Cardiac fibroblast (primary cell): ENCODE measurements at places on chromosomes 7 and 10.

DNA sequence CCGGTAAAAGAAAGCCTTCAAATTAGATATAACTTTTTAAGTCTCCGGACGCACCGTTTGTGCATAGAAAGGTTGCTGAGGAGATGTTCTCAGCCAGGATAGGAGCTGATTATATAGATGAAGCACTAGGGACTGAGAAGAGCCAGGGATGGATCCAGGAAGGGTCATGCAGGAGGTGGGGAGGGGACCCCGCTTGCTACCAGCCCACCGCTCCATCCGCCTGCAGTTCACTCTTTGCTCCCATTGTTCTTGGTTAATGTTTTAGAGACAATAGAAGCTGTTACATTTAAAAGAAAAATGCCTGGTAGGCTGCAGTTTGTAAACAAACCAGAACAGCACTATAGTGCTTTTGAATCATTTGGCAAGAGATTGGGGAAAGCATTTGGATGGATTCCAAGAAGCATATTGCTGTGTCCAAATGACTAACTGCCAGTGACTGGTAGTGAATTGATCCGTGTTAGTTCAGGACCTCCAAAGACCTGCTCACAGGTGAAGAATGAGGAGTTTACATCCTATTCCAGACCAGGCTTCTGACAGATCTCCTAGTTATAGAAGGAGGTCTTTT, 175.9 kb upstream of the TAC1 start:
- DNase-seq: no peak

GRCh38 chr7:149664666-149665065, 108.7 kb downstream of the ZNF467 start:
- DNase-seq: no peak

DNA sequence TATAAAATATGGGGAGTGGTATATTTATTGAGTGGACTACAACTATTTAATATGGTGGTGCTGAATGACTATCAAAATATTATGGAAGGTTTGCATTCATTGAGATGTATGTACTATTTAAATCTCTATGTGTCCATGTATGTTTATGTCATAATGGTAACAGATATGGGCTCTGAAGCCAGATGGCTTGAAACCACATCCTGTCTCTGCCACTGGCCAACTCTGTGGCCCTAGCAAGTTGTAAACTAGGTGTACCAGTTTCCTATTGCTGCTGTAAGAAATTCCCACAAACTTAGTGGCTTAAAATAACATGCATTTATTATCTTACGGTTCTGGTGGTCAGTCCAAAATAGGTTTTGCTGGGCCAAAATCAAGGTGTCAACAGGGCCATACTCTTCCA, 198.1 kb upstream of the NFE2L3 start:
- no peak for DNase-seq

GRCh38 chr10:84097787-84098353, 41.4 kb upstream of the GHITM start:
- DNase-seq: peak; percentile 34

GRCh38 chr7:94492601-94493000, 17.0 kb upstream of the CASD1 start:
- no peak for DNase-seq

DNA sequence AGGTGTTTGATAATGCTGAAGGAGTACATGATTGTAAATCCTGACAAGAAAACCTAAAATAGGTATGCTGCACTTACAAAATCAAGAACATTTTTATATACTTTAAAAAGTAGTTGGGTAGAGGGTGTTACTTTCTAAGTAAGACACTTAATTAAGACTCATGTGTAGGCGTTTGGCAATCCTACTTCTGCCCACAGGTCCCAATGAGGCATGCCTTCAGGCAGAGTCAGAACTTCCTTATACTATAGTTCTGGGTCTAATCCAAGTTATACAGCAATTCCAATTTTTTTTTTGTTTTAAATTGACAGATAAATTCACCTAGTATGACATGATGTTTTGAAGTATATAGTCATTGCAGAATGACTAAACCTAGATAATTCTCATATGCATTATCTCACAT, 1188.5 kb upstream of the PHF14 start:
- no peak for DNase-seq

DNA sequence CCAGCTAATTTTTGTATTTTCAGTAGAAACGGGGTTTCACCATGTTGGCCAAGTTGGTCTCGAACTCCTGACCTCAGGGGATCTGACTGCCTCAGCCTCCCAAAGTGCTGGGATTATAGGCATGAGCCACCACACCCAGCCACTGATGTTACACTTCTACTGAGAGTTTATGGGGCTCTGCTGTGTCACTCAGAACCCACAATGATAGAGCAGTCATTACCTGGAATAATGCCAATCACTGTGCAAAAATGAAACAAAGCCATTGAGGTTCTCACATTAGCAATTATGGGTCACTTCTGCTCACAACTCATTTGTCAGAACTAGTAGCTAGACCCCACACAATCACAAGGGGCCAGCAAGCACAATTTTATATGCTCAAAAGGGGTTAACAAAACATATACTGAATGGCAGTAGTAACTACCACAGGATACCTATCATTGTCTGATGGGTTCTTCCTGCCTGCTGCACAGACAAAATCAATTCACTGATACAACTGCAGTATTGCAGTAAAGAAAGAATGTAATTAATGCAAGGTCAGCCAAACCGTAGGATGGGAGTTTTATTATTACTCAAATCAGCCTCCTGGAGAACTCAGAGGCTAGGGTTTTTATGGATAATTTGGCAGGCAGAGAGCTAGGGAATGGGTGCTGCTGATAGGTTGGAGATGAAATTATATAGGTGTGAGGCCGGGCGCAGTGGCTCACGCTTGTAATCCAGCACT, 72.1 kb upstream of the TRIM24 start:
- DNase-seq: no peak

DNA sequence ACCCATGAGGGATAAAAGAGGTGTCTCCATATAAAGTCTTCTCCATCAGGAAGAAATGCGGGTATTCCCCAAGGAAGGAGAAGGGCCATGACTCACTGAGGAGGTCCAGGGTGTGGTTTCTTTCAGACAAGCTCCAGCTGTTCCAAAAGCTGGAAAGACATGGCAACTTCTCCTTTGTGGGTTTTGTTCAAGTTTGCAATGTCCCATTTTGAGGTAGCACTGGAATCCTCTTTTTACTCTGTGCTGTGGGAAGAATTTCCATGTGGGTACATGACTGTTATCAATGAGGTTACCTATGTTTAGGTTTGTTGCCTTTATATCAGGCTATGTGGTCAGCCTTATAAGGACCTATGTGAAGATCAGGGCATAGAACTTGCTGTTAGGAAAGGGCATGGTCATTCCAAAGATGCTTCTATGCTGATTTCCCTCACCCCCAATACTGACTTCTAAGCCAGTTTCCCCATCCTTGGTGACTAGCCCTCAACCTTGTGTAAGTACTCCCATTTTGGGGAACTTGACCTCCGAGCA, 697.5 kb downstream of the INHBA start:
- DNase-seq: peak; percentile 75

GRCh38 chr10:132548106-132548823, 10.7 kb downstream of the INPP5A start:
- no peak for DNase-seq

DNA sequence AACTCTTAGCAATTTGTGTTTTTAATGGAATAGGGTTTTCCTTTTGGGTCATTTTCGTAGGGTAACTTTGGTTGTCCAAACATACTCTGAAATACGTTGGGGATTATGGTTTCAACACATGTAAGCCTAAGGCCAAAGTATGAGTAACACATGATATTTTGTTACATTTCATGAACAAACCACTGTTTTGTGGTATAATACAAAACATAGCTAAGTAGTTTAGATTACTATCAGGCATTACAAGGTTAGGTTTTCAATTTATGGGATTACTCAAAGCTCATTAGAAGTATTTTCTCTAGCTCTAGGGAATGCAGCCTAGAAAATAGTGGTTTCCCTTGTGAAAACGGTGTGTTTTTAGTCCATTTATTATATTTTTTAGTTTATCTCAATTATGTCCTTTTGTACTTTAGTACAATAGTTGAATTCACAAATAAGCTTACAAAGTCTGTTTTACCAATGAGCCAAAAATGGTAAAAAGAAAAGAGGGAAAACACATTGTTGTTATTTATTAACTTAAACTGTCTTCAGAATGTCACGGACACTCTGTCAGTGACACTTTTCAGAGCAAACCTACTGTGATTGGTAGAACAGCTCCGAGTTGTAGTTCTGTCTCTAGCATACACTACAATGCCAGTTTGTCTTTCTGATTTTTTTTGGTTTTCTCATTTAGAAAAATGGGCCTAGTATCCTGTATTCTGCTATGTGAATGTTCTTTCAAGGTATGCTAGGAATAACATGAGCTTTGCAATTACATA, 473.7 kb downstream of the SUGCT start:
- DNase-seq: no peak

- DNase-seq: peak; percentile 79
Observed at GRCh38 chr7:30548845-30549244, 44.2 kb upstream of the GGCT start.
